T-helper 2 cell treated with Interferon-gamma antibody and Interleukin-4, amounts not matched to agents 5 μg/mL and 100 μg/mL, for 36 hours (primary cell): ENCODE measurements at places on chromosomes 12 and 14.
A peak's percentile ranks its signal among the peaks of the same experiment; 100 is the strongest.

DNA sequence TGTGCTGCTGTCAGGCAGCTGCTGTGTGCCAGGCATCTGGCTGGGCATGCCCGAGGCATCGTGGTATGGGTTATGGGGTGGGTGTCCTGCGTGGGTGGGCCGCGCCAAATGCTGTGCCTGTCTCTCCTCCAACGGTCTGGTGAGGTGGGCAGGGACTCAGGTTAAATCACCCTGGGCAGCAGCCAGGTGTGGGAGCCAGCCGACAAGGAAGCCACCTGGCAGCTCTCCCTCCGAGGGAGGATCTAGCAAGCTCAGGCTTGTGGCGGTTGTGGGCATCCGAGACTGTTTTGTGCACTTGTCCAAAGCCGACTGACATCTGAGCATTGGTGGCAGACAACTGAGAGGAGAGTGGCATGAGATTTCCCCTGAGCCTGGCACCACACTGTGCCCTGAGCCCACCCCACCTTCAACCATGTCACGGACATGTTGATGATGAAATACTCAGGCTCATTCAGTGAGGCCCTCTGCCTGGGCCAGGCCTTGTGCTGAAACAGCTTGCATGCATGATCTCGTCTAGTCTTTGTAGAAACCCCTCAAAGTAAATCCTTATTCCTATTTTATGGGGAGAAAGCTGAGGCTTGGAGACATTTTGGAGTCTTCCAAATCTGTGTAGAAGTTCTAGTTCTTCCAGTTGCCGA, 181.8 kb upstream of the MYL2 start:
- H3K4me1 ChIP-seq = no peaks in the 10 kb centered on the region
- H3K27me3 ChIP-seq = peaks cover 2% of the 10 kb centered on the region
- no peak overlapping the region for H3K27ac ChIP-seq

GRCh38 chr12:122150127-122150681, 23.8 kb downstream of the IL31 start:
- H3K4me3 ChIP-seq = no peak overlapping the region
- peaks cover 3% of the 10 kb centered on the region for H3K4me1 ChIP-seq
- no peaks in the 10 kb centered on the region for H3K36me3 ChIP-seq
- peaks cover 5% of the 10 kb centered on the region for H3K27me3 ChIP-seq
- DNase-seq = no peak

- no peaks in the 10 kb centered on the region for H3K36me3 ChIP-seq
- H3K4me1 ChIP-seq = no peaks in the 10 kb centered on the region
- no peak for DNase-seq
- H3K27me3 ChIP-seq = no peaks in the 10 kb centered on the region
- H3K27ac ChIP-seq = no peak overlapping the region
These were observed 423.4 kb downstream of the NOVA1 start for GRCh38 chr14:26174395-26174794.

DNA sequence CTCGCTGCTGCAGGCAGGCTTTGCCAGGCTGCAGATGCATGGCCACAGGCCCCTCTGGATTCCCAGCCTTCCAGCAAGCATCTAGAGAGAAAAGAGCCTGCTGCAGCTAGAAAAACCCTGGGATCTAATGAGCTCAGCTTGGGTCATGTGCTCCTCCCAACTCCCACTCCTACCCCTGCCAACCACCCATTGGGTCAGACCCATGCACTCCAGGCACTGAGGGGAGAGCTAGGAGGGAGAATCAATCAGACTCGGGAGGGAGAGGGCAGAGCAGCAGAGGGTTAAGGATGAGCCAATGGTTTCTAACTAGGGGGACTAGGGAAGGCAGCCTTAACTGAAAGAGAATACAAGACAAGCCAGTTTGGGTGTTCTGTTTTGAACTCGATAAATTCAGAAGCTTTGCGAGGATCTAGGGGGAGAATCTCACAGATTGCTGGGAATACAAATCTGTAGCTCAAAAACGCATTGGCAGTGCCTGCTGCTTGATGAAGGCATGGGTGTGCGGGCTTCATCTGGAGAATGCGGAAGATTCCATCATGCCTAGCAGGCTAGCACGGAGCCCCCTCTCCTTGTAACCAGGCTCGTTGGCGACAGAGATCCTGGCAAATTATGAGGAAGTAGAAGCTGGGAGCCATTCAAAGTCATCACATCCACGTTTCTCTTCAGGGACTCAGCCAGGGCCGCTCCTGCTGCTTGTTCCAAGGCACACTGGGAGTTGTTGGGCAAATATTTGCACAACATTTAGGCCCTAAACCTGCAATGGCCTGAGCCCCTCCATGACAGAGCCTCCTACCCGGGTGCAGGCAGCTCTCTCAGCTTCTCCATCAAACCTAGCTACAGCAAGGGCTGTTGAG, 56.4 kb downstream of the VCPKMT start:
- no peak for DNase-seq
- H3K27ac ChIP-seq = peak overlapping the region; percentile 65
